T-cell (primary cell): ENCODE measurements at places on chromosomes 16 and 17. TPM values are rescaled to one million over a fixed set of nuclear protein-coding genes. Genes with fewer than 3 reads are reported as not detected.

The RARA gene
- 69.1 TPM for total RNA-seq

The LPCAT2 gene
- 0.79 TPM for total RNA-seq

The MYO15A gene
- 1.9 TPM for total RNA-seq

The MLKL gene
- total RNA-seq = 40.7 TPM

The CLEC18C gene
- 1.8 TPM for total RNA-seq

The ANKFN1 gene
- not detected for total RNA-seq

The HBA2 gene
- total RNA-seq = not detected

The CHRNE gene
- 0.86 TPM for total RNA-seq
